ENCODE measurements at places on chromosomes 16 and 17.

DNA sequence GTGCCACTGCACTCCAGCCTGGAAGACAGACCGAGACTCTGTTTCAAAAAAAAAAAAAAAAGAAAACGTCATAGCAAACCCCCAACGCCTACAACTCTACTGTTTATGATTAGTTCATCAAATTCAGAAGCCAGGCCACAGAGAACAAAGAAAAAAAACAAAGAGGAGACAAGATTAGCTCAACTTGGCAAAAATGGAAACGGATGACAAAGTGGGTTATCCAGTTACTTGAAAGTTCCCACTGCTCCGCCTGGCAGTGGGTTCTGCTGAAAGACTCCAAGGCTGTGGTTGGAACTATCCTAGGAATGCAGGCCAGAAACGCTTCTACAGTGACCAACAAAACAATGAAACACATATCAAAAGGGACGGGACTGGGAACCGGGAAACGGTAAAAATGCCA lies 53.1 kb downstream of the MRM3 start:
- DNase-seq, result no peak

DNA sequence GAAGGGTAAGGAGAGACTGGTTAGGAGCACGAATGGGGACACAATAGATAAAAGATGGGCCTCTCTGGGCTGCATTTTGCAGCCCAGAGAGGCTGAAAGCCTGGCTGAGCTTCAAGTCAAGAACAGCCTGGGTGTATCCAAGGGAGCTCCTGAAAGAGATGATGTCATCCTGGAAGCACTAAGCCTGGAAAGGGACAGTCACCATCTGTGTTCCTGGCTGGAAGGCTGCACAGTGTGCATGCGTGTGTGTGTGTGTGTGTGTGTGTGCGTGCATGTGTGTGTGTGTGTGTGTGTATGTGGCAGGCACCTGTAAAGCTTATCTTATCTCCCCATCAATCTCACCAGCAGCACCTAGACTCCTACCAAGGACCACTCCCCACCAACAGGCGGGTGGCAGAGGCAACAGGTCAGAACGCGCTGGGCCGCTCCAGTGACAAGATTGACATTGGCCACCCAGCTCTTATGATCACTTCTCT lies 44.1 kb downstream of the COG7 start:
- no peak for DNase-seq

- DNase-seq, result no peak
These were observed 71.6 kb downstream of the PGS1 start for GRCh38 chr17:78449983-78450595.

DNA sequence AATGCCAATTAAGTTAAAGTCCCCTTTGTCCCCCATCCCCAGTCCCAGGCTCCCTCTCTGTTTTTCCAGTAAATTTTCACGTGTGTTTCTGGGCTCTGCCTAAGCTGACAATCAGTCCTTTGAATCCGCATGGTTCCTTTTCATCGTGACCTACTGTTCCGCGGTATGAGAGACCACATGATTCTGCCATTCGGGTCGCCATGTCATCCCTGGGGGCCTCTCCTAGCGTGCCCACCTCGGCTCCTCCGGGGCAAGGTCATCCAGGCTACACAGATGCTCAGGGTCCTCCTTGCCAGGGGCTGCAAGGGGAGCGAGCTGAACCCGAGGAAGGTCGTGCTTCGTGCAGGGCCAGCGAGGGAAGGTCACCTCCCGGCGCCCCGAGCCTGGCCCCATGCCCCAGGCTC lies 157.6 kb downstream of the RAB11FIP4 start:
- DNase-seq, result no peak

GRCh38 chr17:56824503-56824902 lies 9.2 kb downstream of the C17orf67 start:
- DNase-seq, result no peak

- DNase-seq, result no peak
These were observed 132.0 kb downstream of the NLK start for GRCh38 chr17:28174352-28175046.

- peak; percentile 51 for DNase-seq
These were observed 28.1 kb downstream of the KIAA0513 start for GRCh38 chr16:85055493-85056210.

GRCh38 chr16:46899443-46900143 lies 15.4 kb downstream of the GPT2 start:
- DNase-seq, result no peak

DNA sequence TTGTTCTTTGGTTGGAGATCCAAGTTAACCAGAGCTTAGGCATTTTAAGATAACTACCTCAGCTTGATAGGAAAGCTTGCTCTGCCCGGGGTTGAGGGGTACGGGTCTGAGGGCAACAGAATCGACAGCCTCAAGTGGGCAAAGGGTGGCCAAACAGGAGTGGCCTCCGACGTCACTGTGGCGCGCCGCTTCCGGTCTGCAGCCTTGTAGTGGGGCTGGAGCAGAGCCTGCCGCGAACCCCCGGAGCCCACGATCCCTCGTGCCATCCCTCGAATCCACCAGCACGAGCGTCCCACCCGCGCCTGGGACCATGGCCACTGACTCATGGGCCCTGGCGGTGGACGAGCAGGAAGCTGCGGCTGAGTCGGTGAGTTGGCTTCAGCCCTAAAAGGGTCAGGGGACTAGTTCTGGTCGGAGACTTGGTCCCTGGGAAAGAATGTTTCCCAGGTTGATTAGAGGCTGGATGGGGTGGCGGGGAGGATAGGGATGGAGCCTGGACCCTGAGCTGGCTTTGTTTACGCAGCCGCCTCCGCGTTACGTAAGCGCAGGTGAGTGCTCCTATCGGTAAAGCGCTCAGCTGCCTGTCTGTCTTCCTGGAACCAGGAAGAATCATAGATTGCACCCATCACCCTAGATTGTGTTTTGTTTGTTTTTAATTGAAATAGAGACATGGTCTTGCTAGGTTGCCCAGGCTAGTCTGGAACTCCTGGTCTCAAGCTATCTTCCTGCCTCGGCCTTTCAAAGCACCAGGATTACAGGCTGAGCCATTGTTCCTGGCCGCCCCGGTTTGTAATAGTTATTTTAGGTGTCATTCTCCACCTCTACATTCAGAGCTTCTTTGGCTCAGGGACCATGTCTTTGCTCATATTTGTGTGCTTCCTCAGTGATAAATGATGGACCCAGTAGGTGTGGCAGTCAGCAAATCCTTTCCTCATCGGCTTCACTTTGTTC lies at the start of gene DDX19B:
DDX19B (plus strand) TSS at position 199 of the 951 bp plus-strand sequence; CDS start at position 311, 112 bp downstream.
- peak; percentile 23 for DNase-seq

All from stimulated activated CD8-positive, alpha-beta memory T cell treated with anti-CD3 and anti-CD28 coated beads, Interleukin-4, amount 100 ng/mL, for 1 hour (primary cell).